ENCODE measurements at places on chromosomes 7 and 10.

- DNase-seq, result no peak
These were observed 150.2 kb upstream of the LRRN3 start for GRCh38 chr7:110940756-110941155.

DNA sequence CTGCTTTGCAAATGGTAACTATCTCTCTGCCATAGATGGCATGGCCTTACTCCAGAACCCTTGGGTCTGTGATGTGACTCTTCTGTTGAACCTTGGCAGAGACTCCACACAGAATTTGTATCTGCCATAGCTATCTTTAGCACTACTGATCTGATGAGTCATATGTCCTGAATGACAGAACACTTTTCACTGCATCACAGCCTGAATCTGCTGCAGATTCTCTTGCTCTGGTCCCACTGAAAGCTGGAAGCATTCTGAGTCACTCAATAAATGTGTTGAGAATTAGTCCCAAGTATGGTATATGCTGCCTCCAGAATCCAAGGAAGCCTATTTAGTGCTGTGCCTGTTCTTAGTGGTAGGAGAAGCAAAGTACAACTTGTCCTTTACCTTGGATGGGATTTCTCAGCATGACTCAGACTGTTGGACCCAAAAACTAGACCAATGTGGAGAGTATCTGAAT is 39.5 kb upstream of the ANKRD1 start:
- no peak for DNase-seq

GRCh38 chr10:20396205-20396604 is 500.9 kb downstream of the NEBL start:
- no peak for DNase-seq

- DNase-seq, result no peak
These were observed 36.7 kb downstream of the ZNF138 start for GRCh38 chr7:64830926-64831325.

DNA sequence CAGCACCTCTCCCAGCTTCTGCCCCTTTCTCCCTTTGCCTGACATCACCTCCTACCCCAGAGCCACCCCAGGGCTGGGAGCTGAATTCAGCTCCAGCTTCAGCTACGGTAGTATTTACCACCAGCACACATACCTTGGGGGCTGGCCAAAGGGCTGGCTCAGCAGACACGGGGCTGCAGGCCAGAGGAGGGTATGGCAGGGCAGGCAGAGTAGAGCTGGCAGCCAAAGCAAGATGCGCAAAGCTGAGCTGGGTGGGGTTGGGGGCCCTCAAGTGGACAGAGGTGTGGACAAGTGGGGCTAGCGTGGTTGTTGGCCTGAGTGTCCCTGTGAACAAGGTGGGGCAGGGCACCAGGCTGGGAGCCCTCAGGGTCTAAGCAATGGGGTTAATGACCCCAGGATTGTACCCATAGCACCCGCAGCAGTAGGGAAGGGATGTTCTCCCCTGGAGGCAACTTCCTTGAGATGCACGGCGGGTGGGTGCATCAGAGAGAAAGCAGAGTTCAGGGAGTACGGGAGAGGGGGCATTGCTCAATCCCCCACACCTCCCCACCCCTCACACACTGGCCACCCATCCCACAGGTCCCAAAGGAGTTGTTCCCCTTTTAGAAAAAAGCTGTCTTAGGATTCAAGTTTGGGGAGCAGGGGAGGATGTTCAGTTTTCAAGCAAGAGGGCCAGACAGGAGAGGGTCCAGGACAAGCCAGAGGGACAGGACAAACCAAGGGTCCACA is 8.0 kb downstream of the VSIR start:
- no peak for DNase-seq

- no peak for DNase-seq
These were observed 83.3 kb upstream of the PAX2 start for GRCh38 chr10:100662067-100662466.

All from activated CD4-positive, alpha-beta T cell treated with anti-CD3 and anti-CD28 coated beads for 1 hour (primary cell).